ENCODE measurements at places on chromosomes 1 and 21.
A peak's percentile ranks its signal among the peaks of the same experiment; 100 is the strongest.

DNA sequence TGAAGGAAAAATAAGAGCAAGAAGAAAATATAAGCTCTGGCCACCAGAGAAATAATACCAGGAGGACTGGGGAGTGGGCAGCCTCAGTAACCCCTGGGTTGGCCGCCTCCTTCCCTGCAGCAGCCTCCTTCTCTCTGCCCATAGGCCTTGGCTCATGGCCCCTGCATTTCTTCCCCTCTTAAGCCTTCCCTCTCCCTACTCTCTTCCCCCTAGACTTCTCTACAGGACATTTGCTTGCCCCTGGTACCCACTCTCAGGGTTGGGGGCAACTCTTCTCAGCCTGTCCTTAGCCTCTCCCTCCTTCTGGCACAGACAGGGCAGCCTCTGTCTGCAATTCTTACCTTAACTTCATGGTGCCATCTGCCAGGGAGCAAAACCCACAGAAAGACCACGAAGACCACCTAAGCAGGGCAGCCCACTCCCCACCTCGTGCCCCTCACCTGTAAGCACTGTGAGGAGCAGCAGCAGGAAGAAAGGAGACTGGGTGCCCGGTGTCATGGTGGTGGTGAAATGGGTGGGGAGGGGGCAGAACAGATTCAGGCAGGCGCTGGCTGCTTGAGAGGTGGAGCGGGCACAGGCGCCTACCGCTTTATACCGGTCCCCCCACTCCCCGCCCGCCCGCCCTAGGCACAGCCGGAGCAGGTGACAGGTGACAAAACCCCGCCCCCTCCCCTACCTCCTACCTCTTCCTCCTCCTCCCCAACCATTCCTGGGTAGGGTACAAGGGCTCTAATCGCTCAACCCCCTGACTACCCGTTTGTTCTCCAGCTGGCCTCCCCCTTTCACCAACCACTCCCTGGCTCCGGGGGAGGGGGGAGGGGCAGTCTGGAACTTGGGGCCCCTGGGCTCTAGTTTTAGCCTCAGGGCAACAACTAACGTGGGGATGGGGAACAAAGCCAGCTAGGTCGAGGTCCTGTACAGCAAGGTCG, 15.1 kb downstream of the THBS3 start:
- DNase-seq, result peak; percentile 33

GRCh38 chr21:15071009-15071408, 6.2 kb upstream of the NRIP1 start:
- no peak for DNase-seq

DNA sequence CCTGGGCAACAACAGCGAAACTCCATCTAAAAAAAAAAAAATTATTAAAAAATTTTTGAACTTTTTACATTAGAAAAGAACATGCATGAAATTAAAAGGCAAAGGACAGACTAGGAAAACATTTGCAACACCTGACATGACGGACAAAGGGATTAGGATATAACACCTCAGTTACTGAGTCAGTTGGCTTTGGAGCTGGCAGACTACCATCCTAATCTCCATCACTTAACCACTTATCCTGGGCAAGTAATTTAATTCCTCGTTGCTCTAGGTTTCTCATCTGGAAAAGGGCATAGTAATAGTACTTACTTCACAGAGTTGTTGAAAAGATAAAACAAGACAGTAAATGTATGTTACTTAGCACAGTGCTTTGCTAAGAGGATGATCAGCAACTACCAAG, 11.9 kb downstream of the HECTD3 start:
- no peak for DNase-seq

- peak; percentile 70 for DNase-seq
Measured at GRCh38 chr21:35204850-35205541, 155.9 kb upstream of the RUNX1 start.

- DNase-seq, result no peak
Measured at GRCh38 chr1:38891753-38892152, 10.4 kb upstream of the GJA9 start.

DNA sequence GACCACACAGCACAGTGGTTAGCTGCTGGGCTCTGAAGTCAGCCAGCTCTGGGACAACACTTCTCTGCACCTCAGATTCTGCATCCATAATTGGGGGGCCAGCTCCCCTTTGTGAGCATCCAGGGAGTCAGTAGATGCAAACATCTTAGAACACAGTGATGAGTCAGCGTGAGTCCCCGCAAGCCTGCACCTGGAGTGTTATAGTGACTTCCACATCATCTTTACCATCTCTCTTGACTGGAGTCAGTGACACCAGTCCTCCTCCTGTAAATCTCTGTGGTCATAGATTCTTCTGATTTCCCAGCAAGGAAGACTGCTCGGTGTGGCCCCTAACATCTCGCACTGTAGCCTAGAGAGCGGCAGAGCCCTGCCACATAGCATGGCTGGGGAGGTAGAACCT, 13.9 kb upstream of the EDN2 start:
- DNase-seq, result no peak

GRCh38 chr1:240946926-240947325, 335.0 kb upstream of the GREM2 start:
- peak; percentile 19 for DNase-seq

DNA sequence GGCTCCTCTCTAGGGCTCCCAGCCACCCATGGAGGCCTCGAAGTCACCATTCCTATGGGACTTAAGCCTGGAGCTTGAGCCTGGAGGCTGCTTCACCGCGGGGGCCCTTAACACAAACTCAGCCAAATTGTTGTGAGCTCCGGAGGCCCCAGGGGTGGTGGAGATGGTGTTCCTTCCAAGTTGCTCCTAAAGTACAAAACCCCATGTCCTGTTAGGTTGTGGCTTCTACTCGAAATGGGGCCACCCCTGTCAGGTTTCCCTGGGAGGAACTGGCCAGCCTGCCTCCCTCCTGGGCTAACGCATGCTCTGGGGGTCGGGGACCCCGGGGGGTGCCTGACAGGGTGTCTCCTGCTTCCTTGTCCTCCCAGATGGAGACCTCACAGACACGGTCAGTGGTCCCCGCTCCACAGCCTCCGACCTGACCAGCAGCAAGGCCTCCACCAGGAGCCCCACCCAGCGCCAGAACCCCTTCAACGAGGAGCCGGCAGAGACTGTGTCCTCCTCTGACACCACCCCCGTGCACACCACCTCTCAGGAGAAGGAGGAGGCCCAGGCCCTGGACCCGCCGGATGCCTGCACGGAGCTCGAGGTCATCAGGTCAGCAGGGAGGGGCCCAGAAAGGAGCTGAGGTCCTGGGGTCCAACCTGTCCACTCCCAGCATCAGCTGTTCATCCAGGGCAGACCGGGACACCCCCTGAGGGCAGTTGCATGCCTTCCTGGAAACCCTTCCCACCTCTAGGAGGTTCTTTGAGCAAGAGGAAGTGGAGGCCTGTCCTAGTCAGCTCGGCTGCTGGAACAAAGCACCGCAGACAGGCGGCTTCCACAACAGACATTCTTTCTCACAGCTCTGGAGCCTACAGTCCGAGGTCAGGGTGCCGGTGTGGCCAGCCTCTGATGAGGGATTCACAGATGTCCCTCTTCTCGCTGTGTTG, 10.8 kb upstream of the SLC25A34 start:
- DNase-seq, result no peak

- DNase-seq, result no peak
Measured at GRCh38 chr1:53686091-53686964, 52.6 kb downstream of the GLIS1 start.

- peak; percentile 46 for DNase-seq
Measured at GRCh38 chr1:200302192-200302920, 107.5 kb downstream of the ZNF281 start.

GRCh38 chr1:204377800-204378668, 18.3 kb upstream of the PLEKHA6 start:
- peak; percentile 51 for DNase-seq

- DNase-seq, result no peak
Measured at GRCh38 chr1:63906047-63906704, 132.4 kb downstream of the ROR1 start.

DNA sequence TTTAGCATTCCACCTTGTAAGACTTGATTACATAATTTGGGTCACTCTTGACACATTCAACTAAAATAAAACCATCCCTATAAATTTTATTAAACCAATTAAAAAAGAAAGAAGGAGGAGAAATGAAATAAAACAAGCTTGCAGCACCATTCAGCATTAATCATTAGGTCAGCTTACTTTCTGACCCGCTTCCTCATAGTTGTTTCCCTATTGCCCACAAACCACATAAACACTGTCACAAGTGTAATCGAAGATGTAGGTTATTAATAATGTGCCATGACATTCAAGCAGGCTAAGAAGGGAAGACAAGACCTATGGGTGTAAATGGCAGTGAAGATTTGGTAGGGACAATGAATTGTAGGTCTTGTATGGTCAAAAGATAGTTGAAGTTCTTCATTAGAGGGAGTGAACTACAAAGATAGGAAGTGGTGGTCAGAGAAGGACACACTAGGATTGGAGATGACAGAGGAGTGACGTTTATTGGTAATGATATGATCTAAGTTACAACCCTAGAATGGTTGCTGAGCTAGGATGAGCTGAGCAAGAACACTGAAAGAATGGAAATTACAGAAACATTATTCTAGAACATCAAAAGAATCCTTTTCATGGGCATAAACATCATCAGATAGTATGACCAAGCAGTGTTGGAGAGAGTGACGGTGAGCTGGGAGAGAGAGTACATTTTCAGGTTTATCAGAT, 231.5 kb downstream of the KCNT2 start:
- DNase-seq, result no peak

DNA sequence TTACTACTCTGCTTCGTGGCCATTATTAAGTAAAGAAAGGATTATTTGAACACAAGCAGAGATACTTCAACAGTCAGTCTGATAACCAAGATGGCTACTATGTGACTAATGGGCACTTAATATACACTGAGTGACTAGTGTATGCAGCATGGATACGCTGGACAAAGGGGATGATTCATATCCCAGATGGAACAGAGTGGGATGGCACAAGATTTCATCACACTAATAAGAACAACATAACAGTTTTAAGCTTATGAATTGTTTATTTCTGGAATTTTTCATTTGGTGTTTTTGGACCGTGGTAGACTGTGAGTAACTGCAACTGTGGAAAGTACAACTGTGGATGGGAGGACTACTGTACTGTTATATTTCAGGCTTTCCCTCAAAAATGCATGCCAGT, 9.4 kb downstream of the ZCCHC17 start:
- no peak for DNase-seq

- DNase-seq, result no peak
Measured at GRCh38 chr1:164586591-164586990, 27.6 kb downstream of the PBX1 start.

- DNase-seq, result no peak
Measured at GRCh38 chr1:36831186-36831810, 203.0 kb downstream of the GRIK3 start.

GRCh38 chr21:39796466-39796865, 51.5 kb downstream of the IGSF5 start:
- no peak for DNase-seq

DNA sequence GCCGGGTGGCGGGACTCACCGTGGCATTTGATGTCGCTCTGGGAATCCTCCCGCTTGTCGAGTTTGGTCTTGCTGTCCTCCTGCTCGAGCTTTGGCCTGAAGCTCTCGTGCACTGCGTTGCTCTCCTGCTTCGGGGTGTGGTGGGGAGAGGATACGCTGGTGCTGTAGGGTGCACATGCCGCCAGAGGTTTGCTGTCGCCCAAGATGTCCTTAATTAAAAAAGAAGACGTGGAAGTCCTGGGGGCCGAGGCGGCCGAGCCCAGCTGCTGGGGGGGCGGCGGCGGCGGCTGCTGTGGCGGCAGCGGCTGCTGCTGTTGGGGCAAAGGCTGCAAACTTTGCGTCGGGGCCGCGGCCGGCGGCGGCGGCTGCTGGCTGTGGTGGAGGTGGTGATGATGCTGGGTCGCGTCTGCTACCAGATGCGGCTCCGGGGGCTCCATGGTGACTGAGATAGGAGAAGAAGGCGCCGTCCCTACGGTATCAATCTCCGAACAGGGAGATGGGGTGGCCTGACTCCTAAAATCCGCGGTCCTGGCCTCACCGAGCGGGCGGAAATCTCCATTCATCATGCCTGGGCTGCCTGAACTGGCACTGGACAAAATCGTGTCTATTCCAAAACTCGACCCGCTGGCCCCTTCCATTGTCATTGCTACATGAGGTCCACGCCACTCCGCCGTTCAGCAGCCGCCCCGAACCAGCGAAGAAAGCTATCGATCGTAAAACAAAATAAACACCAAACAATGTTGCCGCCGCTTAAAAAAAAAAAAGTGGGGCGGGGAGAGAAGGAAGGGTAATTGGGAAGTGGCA, at the start of gene BARHL2:
TSS of gene BARHL2 (minus strand) at position 751 of the 804 bp plus-strand sequence. CDS start at position 644, 107 bp downstream.
- DNase-seq, result no peak

DNA sequence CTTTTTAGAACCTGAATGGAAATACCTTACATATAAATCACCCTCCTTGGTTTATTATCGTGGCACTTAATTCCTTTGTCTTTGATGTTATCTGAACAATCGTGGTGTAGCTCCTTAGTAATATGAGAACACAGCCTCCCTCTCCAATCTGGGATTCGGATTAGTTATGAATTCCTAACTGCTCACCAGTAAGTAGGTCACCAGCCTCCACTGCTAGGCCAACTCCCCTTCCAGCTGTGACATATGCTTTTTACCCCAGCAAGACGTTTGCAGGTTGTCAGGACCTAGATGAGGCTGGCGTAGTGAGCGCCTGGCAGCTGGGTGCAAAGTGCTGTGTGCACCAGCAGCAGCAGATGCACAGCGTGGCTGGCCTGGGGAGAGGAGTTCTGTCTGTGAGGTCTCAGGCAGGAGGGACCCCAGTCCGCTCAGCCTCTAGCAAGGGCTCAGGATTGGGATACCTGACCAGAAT, 38.2 kb downstream of the NTPCR start:
- no peak for DNase-seq

- DNase-seq, result no peak
Measured at GRCh38 chr21:40668555-40669275, 178.2 kb downstream of the DSCAM start.

- DNase-seq, result no peak
Measured at GRCh38 chr1:234528074-234528865, 49.3 kb upstream of the TARBP1 start.

- no peak for DNase-seq
Measured at GRCh38 chr1:37794372-37795339, 1.0 kb downstream of the MANEAL start.
